ENCODE measurements at places on chromosomes 6 and 20. TPM values are rescaled to one million over a fixed set of nuclear protein-coding genes. Genes with fewer than 3 reads are reported as not detected.

- no peak for DNase-seq
Observed at GRCh38 chr6:11164717-11165646, 53.5 kb upstream of the ERVFRD-1 start.

- DNase-seq: no peak
Observed at GRCh38 chr6:17584241-17584803, 15.8 kb upstream of the FAM8A1 start.

DNA sequence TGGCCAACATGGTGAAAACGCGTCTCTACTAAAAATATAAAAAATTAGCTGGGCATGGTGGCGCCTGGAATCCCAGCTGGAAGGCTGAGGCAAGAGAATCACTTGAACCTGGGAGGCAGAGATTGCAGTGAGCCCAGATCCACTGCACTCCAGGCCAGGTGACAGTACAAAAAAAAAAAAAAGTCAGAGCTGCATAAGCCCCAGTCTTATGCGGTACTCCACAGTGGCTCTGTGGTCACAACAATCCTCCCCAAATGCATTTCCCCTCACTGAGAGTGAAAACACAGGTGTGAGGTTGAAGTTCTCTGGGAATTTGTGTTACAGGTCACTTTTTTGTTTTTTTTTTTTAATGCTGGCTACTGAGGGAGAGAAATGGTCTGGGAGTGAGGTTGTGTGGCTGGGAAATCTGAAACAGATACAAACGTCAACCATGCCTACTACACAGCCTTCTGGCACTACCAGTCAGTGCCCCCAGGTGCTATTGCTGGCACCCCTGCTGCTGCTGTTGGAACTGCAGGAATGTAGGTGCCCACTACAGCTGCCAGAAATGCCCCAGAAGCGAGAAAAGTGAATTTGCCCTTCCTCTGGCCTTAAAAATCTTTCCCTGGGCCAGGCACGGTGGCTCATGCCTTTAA lies 5.7 kb downstream of the MRPS26 start:
- DNase-seq: no peak

DNA sequence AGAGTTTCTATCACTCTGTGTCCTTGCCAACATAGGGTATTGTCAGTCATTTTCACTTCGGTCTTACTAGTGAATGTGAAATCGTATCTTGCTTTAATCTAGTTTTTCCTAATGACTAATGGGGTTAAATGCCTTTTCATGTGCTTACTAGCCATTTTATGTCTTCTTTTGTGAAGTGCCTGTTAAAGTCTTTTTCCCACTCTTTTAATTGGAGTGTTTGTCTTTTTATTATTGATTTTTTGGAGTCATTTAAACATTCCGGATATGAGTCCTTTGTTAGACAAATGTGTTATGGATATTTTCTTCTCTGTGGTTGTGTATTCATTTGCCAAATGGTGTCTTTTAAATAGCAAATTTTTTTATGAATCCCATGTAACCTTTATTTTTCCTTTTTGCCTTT lies 194.6 kb downstream of the CDH26 start:
- DNase-seq: no peak

DNA sequence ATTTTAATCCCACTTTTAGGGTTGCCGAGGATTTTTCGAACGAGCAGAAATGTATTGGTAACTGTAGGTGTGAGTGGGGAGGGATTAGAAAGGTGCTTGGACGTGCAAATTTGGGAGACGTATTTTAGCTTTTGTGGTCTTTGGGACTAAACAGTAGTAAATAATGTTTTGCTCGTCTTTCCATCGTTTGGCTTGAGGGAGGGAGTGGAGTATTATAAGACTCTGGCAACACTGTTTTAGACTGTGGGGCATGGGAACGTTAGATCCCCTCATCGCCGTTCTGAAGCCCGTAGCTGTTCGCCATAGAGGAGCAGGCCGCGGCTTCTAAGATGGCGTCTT lies 2.8 kb downstream of the BRD2 start:
- no peak for DNase-seq

EYS gene
- total RNA-seq: 1.3 TPM

DNA sequence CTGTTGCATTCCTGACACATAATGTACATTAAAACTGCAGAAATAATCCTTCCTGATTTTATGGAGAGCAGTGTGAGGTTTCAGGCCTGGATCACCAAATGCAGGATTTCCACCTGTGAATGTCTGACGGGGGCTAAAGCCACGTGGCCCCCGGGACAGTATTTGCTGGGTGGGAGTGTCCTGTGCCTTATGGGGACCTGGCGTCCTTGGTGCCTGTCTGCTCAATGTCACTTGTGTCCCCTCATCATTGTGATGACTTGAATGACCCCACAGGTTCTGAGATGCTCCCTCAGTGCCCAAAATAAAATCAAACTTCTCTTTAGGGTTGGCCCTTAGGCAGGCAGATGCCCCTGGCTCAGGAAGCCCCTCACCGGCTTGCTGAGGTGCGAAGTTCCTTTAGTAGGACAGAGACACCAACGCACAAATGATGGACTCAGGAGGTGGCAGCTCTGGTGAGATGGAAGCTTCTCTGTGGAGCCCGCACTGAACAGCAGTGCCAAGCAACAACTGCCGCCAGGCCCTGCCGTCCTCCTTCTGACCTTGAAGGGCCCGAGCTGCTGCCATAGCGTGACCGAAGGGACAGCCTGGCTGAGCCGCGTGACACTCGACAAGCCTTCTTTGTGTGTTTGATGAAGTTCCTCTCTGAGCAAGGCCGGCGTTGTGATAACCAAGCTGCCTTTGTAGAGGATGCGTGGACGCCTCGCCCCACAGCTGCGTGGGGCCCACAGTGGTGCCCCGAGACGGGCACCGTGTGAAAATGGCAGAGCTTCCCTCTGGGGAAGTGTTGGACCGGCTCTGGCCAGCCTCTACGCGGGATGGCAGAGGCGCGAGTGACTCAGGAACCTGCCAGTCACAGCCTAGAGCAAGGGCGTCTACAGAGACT lies 30.9 kb downstream of the FRMD1 start:
- no peak for DNase-seq

DPPA5 gene
- total RNA-seq: not detected

- no peak for DNase-seq
Observed at GRCh38 chr6:10613077-10613476, 81.3 kb downstream of the C6orf52 start.

GRCh38 chr6:228881-229651 lies 63.2 kb upstream of the DUSP22 start:
- DNase-seq: no peak

- DNase-seq: no peak
Observed at GRCh38 chr6:82741996-82742385, 323.6 kb downstream of the UBE3D start.

GRCh38 chr20:19506021-19506420 lies 252.0 kb upstream of the RIN2 start:
- DNase-seq: no peak

MLN gene
- not detected for total RNA-seq

DNA sequence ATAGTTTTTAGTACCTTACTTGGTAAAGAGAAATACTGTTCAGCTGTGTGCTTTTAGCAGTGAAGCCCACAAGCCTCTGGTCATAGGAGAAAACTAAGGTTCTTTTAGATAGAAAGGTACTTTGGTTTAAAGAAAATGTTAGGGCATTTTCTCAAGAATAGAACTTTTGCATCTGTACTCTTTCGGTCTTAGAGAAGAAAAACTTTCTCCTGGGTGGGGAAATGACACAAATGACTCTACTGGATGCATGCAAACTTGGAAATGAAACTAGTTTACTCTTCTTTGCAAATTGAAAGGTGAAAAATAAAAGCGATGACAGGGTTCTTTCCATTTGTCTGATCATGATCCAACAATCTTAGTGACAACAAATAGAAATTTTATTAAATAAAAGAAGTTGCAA lies 2.1 kb upstream of the TMEM217 start:
- no peak for DNase-seq

DNA sequence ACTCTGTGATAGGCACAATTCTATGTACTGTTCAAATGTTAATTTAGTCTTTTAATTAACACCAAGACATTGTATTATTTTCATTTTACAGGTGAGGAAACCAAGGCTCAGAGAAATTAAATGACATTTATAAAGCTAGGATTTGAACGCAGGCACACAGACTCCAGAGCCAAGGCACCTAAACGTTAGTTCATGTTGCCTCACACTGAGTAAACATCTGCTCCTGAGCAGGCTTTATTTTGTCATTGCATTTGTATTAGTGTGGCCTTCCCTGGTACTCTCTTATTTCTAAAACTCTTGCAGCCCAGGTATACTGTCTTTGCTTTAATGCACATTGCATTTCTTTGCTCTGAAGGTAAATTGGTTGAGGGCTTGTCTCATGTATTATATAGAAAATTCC lies 263.1 kb upstream of the FLRT3 start:
- no peak for DNase-seq

- no peak for DNase-seq
Observed at GRCh38 chr6:148239215-148239614, 103.4 kb upstream of the SASH1 start.

DNA sequence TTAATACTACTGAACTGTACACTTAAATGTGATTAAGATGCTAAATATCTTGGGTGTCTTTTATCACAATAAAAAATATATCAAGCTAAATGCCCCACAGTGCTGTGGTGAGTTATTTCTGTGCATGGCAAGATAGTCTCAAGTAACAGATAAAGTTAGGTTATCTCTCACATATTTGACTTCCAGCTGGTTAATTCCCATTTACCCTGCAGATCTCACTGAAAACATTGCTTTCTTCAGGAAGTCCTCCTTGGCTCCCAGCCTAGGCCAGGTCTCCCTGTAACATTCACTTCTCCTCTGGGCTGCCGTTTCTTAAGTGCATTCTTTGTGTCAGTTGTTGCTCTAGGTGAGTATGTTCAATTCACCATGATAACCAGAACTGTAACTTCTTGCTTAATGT lies 59.1 kb downstream of the SLC22A1 start:
- no peak for DNase-seq

DNA sequence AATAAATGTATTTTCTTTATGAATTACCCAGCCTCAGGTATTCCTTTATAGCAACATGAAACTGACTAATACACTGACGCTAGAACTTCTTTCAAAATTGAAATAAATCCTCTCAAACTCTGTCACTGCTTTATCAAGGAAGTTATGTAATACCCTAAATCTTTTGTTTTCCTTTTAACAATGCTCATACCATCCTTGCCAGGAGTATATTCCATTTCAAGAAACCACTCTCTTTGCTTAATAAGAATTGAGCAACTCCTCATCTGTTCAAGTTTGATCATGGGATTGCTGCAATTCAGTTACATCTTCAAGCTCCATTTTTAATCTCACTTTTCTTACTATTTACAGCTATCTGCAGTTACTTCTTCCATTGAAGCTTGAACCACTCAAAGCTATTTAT lies 707.6 kb upstream of the MARCKS start:
- DNase-seq: no peak

BAG2 gene
- total RNA-seq: 2.5 TPM

GRCh38 chr6:87881342-87881895 lies 166.2 kb upstream of the SPACA1 start:
- DNase-seq: no peak

FNDC1 gene
- 0.10 TPM for total RNA-seq

Data from left lobe of liver (tissue), 2 donors.